ENCODE measurements at places on chromosomes 3 and 15. TPM values are rescaled to one million over a fixed set of nuclear protein-coding genes. Genes with fewer than 3 reads are reported as not detected.

PLXND1 gene
- total RNA-seq, result 127 TPM

SLC12A1 gene
- total RNA-seq, result not detected

ISLR2 gene
- total RNA-seq, result not detected

SCN5A gene
- 0.08 TPM for total RNA-seq

FMN1 gene
- 0.08 TPM for total RNA-seq

FETUB gene
- total RNA-seq, result not detected

GANC gene
- 12.9 TPM for total RNA-seq

KLF15 gene
- 2.6 TPM for total RNA-seq

SAMD7 gene
- total RNA-seq, result not detected

SPTSSB gene
- not detected for total RNA-seq

FEZF2 gene
- not detected for total RNA-seq

TOMM70 gene
- total RNA-seq, result 18.8 TPM

SLC22A13 gene
- 0.94 TPM for total RNA-seq

ZNF35 gene
- total RNA-seq, result 10.6 TPM

CHRNA7 gene
- 0.23 TPM for total RNA-seq

RASGRF1 gene
- not detected for total RNA-seq

ZNF660 gene
- 1.9 TPM for total RNA-seq

LINGO1 gene
- not detected for total RNA-seq

UBP1 gene
- 51.8 TPM for total RNA-seq

FBXL2 gene
- total RNA-seq, result 14.6 TPM
